ENCODE measurements at places on chromosomes 4 and X.

GRCh38 chr4:67366311-67366861, 178.9 kb downstream of the CENPC start:
- DNase-seq: no peak

- DNase-seq: peak; percentile 0
These were observed 1.6 kb downstream of the CASK start for GRCh38 chrX:41921492-41922430.

DNA sequence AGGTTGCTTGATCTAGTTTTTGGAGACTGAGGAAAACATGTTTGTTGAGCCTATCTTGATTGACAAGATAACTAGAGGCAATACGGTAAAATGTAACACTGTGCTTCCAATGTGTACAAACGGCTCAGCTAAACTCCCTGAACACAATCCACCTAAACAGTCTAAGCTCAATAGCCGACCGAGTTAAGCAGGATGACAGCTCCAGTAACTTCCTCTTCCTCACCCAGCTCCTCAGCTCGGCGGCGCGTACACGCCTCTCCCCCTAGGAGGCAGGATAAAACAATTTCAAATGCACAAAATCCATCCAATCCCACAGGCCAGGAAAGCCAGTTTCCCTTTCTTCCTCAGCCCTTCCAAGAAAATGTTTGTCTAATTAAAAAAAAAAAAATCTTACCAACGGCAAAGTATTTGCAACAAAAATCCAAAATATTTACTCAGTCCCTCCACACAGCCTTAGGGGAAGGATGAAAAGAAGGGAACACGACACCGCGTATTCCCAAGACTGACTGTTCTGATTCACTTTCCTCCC, 1.0 kb downstream of the CNOT6L start:
- DNase-seq: peak; percentile 56

DNA sequence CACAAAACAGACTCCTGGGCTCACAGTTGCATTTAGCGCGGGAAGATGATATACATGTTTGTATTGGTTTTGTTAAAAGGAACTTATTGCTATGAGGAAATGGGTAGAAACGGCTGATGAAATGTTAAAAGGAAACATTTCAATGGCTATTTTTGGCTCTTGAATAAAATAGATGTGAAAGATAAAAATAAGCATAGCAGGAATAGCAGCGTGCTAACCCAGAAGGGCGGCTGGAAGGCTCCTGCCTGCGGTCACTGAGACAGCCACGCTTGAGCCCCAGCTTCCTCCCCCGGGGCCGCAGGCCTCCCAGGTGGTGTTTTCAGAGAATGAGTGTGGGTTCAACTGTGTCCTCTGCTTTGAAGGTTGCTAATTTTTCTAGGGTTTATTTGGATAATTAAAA, 35.0 kb upstream of the CLCN4 start:
- no peak for DNase-seq

DNA sequence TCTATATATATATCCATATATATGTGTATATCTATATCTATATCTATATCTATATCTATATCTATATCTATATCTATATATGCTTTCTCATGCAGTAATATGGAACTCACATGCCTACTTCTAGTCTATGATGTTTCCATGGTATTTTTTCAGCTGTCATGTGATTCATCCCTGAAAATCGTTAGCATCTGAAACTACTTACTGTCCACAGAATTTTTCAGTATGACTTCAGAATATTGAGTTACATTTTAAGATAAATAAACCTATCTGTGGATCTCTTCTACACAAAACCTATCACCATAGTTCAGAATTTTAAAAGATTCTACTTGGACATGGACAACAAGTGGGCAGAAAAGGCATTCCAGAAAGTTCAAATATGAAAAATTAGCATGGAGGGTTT, 855.1 kb upstream of the INTU start:
- no peak for DNase-seq

GRCh38 chrX:10282490-10282889, 125.7 kb downstream of the CLCN4 start:
- DNase-seq: no peak

- no peak for DNase-seq
These were observed 140.5 kb downstream of the GRIA3 start for GRCh38 chrX:123324625-123325024.

GRCh38 chr4:132266374-132266773, 882.7 kb upstream of the PCDH10 start:
- no peak for DNase-seq

GRCh38 chr4:180635281-180635680, 1607.9 kb upstream of the TENM3 start:
- no peak for DNase-seq

DNA sequence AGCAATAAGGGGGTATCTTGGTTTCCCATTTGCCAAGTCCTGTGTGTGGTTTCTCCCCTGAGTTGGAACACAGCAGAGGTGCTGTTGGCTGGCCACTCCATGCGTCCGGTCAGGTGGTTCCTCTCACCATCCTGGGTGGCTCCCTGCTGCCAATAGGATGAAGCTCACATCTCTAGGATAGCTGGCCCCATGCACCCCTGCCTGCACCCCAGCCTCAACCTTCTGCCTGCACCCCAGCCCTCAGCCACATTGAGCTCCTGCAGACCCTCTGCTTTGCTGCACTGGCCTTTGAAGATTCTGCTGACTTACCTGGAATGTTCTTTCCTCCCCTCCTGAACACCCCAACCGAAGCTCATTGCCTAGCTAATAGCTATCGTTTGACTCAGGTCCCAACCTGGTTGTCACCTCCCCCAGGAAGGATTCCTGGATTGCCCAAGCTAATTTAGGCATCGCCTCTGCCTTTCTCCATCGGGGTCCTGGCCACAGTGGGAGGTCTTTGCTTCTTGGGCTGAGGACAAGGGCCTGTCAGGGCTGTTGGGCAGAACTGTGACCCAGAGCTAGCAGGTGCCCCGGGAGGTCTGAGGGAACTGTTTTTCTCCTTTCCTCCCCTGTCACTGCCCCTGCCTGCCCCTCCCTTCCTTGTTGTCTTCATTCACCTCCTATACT, 36.6 kb upstream of the GRPEL1 start:
- no peak for DNase-seq

- peak; percentile 78 for DNase-seq
These were observed 281.5 kb upstream of the KLF3 start for GRCh38 chr4:38382520-38382919.

GRCh38 chr4:155911905-155912304, 8.4 kb downstream of the TDO2 start:
- DNase-seq: no peak

DNA sequence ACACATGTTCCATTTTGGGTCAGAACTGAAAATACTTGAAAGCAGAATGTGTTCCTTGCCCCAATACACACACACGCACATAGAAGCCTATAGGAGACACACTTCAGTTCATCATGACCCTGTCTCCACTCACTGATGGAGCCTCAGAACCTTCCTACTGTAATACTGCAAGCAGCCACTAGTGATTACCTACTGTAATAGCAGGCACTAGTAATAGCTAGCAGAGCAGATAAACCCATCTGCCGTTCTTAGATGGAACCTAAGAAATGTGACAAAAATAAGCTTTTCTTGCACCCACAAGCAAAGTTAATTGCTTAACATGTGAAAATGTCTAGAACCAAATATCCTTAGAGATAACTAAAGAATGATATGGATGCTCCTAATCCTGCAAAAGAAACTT, 13.6 kb downstream of the AMTN start:
- DNase-seq: no peak

DNA sequence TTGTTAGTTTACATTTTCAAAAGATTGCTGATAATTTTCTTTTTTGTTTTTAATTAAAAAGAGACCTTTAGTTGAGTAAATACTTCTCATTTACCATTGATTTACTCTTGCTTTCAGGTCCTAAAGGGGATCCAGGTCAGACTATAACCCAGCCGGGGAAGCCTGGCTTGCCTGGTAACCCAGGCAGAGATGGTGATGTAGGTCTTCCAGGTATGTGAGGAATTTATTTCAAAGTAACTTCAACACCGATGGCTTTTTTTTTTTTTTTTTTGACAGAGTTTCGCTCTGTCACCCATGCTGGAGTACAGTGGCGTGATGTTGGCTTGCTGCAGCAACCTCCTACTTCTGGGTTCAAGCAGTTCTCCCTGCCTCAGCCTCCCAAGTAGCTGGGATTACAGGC, 135.1 kb downstream of the IRS4 start:
- DNase-seq: no peak

- no peak for DNase-seq
These were observed 16.8 kb downstream of the CNOT6L start for GRCh38 chr4:77802402-77802801.

GRCh38 chr4:27005905-27006590, 145.4 kb downstream of the STIM2 start:
- DNase-seq: no peak

DNA sequence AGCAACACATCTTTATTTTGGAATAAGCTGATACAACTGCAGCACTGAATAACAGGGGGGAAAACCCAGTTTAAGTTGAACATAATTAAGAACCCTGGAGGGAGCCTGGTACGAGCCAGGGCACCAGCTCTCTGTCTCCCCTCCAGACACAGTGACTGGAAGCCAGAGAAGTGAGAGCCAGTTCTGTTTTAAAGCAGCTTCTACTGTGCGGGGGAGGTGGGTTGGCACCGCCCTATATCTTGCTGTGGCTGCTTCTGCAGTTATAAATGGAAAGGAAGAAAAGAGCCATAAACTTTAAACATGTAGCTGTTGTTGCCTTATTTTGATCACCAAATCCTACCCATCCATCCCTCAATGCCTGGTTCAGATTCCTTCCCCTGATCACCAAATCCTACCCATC, 207.9 kb upstream of the ANXA3 start:
- DNase-seq: no peak

DNA sequence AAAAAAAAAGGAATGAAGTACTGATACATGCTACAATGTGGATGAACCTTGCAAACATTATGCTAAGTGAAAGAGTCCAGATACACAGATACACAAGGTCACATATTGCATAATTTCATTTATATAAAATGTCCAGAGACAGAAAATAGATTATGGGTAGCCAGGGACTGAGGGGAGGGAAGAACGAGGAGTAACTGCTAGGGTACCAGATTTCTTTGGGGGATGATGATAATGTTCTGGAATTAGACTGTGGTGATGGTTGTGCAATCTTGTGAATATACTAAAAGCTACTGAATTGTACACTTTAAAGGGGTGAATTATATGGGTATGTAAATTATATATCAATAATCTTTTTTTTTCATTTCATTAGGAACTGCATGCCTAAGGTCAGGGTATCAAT, 20.8 kb upstream of the AP1AR start:
- DNase-seq: no peak

DNA sequence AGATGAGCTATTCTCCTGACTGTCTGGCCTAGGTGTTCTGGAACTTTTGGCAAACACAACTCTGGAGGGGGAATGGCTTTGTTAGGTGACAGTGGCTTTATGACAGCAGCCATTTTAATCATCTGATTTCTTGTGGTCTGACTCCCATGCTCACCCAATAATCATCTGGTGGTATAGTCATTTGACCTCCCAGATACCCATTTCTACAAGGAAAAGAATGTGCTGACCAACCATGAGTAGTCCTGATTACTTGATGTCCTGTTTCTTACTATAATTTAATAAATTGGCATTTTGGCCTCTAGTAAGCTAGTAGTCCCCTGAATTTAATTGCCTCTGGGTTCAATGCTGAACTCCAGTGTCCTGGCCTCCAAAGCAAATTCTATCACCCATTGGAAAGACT, 109.9 kb upstream of the DUSP21 start:
- no peak for DNase-seq

GRCh38 chr4:137510557-137511265, 21.6 kb downstream of the PCDH18 start:
- DNase-seq: no peak

DNA sequence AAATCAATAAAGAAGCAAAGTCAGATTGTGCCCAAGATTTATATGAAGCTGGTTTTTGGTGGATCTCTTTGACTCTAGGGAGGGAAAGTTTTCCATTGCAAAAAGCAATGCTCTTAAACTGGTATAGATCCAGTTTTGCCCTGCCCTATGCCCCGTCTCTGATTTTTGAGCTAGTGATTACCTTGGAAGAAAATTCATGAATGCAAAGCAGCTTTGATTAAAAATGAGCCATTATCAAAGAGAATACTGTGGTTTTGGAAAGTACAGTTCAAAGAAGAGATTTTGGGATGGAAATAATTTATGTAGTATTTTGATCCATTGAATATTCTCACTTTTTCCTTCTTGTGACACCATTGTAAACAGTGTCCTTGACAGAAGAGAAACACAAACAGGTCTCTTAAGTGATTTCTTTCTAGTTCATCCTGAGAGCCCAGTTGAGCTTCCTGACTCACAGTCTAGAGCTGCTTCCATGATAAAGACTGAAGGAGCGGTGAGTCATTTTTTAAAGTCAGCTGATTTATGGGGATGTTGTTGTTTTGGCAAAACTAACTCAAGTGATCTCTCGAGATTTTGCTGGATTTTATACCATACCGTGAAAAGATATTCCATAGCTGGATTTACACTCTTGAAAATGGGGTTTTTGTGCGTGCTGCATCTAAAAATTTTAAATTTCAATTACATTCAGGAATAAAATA, 76.7 kb downstream of the AFF1 start:
- DNase-seq: no peak

GRCh38 chrX:11321986-11322385, 28.8 kb downstream of the AMELX start:
- DNase-seq: no peak

DNA sequence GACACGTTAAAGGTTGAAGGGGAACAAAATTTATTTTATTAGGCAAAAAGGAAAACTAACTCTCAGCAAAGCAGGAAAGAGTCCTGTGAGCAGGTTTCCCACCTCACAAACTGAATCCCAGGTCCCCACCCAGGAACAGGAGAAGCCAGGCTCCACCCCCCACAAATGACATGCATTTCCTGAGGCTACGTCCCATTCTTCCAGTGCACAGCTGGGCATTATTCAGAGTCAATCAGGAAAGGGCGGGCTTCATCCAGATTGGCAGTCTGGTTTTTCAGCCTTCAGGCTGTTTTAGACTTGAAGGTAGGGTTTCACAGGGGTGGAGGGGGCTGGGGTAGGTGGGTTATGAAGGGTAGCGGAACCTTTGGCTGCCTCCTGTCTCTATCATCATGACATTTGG, 11.9 kb upstream of the ASIC5 start:
- DNase-seq: no peak
